ENCODE measurements at places on chromosomes 3 and 15.

DNA sequence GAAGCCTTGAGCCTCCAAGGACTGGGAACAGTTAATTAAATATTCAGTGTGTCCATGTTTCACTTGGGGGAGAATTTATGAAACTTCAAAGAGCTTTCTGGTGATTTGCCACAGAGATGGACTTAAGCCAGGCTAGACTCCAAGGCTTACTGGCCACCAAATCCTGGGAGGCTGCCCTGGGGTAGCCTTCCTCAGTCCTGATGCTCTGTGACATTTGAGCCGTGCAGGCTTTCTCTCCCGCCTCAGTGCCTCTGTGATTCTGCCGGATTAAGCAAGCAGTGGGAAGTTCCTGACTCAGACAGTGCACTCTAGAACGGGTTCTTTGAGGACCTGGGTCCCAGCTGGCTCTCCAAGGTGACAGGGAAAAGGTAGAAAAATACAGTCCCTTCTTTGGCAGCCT lies 314.7 kb upstream of the ICE2 start:
- no peak for DNase-seq

GRCh38 chr3:168952551-168952950 lies 711.0 kb downstream of the MECOM start:
- DNase-seq = no peak

- no peak for DNase-seq
Measured at GRCh38 chr3:158434412-158435038, 136.5 kb upstream of the MLF1 start.

DNA sequence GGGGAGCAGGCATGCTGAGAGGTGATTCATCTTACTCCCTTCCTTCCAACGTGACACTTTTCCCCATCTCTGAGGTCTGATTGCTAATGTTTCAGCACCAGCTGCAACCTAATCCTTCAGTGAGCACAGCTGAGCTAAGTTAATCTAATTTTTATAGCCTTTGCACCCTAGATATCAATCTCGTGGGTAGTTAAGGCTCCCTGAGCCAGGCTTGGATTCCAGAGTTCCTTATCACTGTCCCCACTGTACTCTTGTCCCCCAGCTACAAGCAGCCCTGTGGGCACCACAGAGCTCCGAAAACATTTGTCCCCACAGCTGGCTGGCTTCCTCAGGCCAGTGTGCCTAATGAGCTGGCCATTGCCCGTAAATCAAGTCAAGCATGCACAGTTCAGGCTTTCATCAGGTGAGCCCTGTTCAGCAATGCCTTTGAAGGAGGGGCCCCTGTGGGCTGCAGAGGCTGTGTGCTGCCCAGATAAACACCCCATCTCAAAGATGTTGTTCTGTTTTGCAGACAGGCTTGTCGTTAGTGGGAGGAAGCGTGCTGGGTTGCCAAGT lies 376.9 kb upstream of the RASGRP1 start:
- no peak for DNase-seq

GRCh38 chr3:47443611-47443995 lies 32.1 kb downstream of the SCAP start:
- DNase-seq = no peak

GRCh38 chr15:73704869-73705645 lies 20.9 kb downstream of the CD276 start:
- peak; percentile 44 for DNase-seq
